MCF 10A (cell line): ENCODE measurements at places on chromosomes 2 and 18. TPM values are rescaled to one million over a fixed set of nuclear protein-coding genes. Genes with fewer than 3 reads are reported as not detected.

DNA sequence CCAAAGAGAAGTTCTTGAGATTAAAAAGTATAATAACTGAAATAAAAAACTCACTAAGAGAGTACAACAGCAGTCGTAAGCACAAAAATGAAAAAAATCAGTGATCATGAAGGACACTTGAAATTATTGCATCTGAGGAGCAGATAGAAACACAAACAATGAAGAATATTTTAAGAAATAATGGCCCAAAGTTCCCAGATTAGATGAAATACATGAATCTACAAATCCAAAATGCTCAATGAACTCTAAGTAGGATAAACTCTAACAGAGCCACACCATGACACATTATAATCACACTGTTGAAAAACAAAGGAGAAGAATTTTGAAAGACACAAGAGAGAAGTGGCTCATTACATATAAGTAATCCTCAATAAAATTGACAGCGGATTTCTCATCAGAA, 31.9 kb upstream of the EMILIN2 start:
- no peak for DNase-seq
- H3K27me3 ChIP-seq: no peaks in the 10 kb centered on the region
- no peak overlapping the region for H3K4me3 ChIP-seq
- no peaks in the 10 kb centered on the region for H3K36me3 ChIP-seq
- H3K4me1 ChIP-seq: no peaks in the 10 kb centered on the region

DNA sequence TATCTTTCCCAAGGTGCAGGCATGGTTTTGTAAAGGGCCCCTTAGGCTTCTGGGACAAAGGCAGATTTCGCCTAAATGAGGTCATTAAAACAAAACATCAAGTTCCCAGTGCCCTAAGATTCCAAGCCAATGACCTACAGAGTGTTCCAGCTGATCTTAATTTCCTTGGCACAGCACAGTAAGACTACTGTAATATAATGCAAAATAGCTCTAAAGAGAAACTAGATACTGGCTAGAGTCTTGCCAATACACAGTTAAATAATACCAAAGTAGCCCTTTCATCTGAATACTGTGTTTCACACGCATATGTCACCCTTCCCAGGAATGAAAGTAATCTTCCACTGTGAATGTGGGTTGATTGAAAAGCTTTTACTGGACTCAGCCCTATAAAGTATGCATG, 14.7 kb downstream of the GRB14 start:
- DNase-seq: no peak
- peaks cover 7% of the 10 kb centered on the region for H3K4me1 ChIP-seq
- H3K27ac ChIP-seq: no peak overlapping the region
- no peaks in the 10 kb centered on the region for H3K36me3 ChIP-seq
- H3K27me3 ChIP-seq: no peaks in the 10 kb centered on the region
- no peak overlapping the region for H3K4me3 ChIP-seq

GRCh38 chr18:51727780-51728179, 530.3 kb upstream of the MEX3C start:
- H3K4me3 ChIP-seq: no peak overlapping the region
- H3K4me1 ChIP-seq: no peaks in the 10 kb centered on the region
- no peaks in the 10 kb centered on the region for H3K36me3 ChIP-seq

Gene CDK15
- total RNA-seq: not detected in 2 replicates

GRCh38 chr2:200148366-200148765, 158.1 kb upstream of the SPATS2L start:
- DNase-seq: no peak
- H3K4me3 ChIP-seq: no peak overlapping the region
- H3K27ac ChIP-seq: no peak overlapping the region
- no peaks in the 10 kb centered on the region for H3K27me3 ChIP-seq
- H3K4me1 ChIP-seq: no peaks in the 10 kb centered on the region

Gene TSPYL6
- not detected in 2 replicates for total RNA-seq

Gene EMILIN2
- total RNA-seq: not detected in 2 replicates

- H3K4me3 ChIP-seq: peak overlapping the region; percentile 80
- peaks cover 19% of the 10 kb centered on the region for H3K36me3 ChIP-seq
- H3K27ac ChIP-seq: peak overlapping the region; percentile 59
- no peak for DNase-seq
Measured at GRCh38 chr2:96207774-96208142, 869 bp downstream of the STARD7 start.

DNA sequence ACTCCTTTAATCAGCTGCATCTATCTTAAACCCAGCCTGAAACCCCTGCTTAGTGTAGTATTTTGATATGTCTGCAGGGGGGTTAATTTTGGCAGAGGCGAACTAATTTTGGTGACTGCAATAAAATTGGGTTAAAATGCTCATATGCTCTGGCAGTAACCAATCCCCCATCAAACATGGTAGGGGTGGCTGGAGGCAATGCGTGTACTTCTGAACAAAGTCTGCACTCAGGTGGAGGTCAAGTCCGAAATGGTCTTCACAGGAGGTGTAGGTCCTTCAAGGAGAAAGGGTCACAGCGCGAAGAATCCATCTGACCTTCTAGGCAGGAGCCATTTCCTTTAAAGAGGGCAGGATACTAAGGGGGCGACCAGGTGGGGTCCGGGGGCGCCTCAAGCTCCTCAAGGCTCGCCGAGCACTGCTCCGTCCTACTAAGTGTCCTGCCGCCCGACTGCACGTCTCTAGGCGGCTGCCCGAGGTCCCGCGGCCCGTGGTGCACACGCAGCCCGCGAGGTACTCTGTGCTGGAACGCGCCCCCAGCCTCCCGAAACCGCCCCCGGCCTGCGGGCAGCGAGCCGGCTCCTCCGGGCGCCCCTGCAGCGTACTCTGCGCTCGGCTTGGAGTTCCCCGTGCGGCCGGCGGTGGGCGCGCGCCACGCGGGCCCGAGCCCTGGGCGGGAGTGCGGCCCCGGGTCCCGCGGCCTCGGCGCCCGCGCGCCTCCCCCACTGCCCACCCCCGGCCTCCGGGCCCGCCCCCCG, 1.7 kb upstream of the LDLRAD4 start:
- H3K36me3 ChIP-seq: no peaks in the 10 kb centered on the region
- DNase-seq: no peak
- H3K27me3 ChIP-seq: peaks cover 74% of the 10 kb centered on the region
- no peak overlapping the region for H3K27ac ChIP-seq
- no peaks in the 10 kb centered on the region for H3K4me1 ChIP-seq
